ENCODE measurements at places on chromosomes 16 and 17.

DNA sequence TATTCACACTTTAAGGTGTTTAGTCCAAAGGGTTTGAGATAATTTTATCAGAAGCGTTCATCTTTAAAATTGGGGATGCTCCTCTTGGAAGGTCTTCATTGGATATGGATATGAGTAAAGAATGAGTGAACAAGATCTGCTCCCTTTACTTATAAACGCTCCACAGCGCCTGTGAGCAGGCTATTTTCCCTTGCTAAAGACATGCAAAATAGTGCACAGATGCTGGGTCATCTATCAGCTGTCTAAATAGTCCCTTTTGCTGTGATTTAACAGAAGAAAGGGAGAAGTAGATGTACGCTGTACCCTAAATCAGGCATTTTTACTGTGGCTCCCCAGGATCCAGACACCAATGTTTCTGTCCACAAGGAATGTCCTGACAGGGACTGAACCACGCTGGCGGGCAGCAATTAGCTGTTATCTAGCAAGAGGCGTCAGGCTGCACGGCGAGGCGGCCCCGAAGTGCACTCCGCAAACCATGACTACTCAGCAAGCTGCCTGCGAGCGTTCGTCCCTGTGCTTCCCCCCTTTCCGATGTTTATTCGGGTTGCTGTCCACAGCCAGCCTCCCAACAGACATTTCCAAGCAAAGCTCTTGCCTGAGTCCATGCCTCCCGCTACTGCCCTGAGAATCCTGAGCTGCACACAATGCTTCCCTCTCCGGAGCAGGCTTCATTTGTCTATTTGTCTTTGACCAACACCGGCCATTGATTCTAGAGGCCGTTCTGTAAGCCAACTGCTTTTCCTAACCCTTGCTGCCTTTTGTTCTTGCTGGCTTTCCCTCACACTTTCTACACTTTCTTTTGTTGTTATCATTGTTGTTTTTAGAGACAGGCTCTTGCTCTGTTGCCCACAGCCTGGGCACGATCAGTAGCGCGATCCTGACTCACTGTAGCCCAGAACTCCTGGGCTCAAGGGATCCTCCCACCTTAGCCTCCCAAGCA lies 55.7 kb upstream of the CNEP1R1 start:
- DNase-seq = no peak

DNA sequence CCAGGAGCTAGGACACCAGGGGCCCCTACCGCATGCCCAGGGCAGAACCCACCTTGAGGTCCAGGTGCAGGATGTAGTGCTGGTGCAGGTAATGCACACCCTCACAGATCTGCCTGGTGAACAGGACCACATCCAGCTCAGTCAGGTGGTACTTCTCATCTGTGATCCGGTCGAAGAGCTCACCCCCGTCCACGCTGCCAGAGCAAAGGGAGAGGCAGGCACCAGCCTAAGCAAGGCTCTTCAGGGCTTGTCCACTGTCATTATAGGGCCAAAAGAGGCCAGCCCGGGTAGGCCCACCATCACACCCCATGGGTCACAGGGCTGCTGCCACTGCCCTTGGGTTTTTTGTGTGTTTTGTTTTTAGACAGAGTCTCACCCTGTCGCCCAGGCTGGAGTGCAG lies 21.0 kb downstream of the MYLK3 start:
- DNase-seq = no peak

DNA sequence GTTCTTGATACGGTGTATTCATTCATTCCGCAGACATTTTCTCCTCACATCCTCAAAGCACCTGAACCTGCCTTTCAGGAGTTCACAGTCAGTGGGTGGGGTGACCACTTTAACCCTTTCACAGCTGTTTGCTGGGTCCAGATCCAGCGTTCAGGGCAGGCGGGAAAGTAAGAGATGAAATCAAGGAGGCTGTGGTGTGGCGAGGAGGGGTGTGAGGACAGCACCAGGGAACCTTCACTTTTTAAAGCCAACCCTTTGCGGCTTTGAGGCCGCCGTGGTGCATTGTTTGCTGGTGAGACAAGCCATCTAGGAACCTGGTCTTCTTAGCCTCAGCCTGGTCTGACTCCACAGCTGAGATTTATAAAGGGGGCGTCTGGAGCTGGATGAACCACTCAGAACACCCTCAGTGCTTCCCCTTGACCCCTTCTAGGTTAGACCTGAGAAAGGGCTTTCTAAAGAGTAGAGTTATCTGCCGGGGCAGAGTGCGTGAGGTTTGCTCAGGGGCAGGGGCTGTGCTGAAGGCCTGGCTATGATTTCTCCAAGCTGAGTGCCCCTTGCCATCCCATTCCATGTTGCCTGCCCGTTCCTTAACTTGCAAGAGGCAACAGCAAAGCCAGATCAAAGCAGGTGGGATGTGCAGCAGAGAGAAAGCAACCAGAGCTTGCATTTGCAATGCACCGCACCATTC lies 933 bp downstream of the CCR7 start:
- DNase-seq = no peak

DNA sequence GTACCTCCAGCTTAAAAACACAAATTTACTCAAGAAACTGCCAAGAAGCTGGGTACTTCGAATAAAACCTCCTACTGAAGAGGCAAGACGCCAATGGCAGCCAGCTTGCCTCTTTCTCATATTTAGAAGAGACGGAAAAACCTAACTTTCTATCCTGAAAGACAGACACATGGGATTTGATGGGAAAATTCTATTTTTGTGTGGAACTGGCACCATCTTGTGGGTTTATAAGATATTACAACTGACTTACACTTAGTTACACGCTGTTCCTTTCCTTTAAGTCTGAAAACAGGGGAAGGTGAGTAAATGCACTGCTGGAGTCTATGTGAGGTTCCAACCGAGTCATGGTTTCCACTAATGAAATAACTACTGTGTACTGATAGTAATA lies 10.3 kb downstream of the ZNF18 start:
- DNase-seq = no peak

- no peak for DNase-seq
Measured at GRCh38 chr16:70746708-70747424, 54.1 kb downstream of the VAC14 start.

DNA sequence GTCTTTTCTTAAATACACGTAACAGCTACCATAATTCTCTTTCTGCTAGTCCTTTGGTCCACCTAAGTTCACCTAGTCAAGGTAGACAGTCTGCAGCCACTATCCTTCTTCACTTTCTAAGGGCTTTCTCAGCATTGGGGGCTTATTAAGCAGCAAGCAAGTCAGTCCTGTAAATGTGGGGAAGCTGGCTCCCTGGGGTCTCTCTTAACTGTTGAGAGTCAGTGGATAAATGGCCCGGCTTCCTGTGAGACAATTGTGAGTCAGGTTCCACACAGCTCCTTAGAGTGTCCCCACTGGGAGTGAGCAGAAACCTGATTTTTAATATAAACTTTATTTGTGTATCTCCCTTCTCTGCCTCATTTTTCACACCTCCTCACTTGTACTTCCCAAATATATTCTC lies 132.1 kb downstream of the CDH13 start:
- no peak for DNase-seq

DNA sequence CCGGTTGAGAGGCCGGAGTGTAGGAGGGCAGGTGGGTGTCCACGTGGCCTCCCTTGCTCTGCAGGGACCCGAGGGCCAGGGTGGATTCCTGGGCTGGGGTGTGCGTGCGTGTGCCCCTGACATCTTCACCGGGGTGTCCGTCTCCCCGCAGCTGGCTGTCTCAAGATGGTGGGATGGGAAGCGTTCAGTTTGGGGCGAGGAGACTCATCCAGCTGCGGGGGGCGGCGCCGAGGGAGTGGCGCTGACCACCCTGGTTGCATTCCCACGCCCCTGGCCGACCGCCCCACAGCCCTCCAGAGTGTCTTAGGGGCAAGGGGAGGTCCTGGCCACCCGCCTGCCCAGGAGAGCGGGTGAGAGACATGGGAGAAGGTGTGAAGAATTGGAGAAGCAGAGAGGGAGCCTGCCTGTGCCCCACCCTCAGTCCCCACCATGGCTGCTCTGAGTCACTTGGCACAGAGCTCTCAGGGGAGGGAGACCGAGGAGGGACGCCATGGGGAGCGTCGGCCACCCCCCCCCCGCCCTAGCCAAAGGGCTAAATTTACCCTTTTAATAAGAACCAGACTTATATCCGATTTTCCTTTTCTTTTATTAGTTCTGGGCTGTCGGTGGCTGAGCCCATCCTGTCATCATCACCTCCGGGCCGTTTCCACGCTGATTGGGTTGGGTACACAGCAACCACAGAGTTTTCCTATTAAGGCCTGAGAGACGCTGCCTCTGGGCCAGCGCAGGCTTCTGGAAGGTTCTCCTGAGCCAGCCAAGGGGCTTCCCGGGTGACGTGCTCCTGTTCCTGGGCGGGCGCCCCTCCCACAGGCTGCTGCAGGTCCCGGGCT lies 22.0 kb downstream of the BAHCC1 start:
- DNase-seq = no peak

DNA sequence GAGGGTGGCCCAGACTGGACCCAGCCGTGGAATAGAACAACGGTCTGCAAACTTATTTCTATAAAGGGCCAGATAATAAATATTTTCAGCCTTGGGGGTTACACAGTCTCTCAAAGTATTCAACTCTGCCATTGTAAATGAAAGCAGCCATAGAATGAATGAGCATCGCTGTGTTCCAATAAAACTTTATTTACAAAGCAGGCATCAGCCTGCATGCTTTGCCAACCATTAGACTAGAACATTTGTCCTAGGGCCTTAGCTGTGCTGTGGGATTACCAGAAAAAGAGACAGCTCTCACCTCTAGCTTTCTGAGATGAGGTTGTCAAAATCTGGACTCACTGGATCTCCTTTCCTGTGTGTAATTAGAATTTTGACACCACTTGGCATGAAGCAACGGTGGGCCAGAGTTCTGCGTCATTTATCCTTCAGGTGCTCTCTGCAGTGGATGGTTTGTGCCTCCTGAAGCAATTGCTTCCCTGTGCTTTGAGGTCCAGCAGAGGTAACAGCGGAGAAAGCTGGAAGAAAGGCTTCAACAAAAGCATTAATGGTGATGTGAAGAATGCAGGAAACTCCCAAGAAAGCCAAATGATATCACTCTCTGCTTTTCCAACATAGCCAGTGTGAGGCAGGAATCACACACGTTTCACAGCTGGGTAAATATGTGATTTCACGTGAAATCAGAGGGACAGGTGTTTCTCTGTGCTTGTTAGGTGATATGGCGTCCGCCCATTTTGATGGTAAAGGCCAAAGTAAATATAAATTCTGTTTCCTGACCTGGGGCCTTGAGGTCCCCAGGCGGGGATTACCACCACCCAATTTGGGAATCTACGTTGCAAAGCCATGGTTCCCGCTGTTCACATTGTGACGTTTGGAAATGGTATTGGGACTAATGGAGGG lies 148.4 kb downstream of the PITPNC1 start:
- DNase-seq = no peak

GRCh38 chr16:743794-744500 lies 3.1 kb upstream of the CIAO3 start:
- DNase-seq = no peak

- DNase-seq = no peak
Measured at GRCh38 chr17:63840591-63841349, 1.7 kb downstream of the SMARCD2 start.

DNA sequence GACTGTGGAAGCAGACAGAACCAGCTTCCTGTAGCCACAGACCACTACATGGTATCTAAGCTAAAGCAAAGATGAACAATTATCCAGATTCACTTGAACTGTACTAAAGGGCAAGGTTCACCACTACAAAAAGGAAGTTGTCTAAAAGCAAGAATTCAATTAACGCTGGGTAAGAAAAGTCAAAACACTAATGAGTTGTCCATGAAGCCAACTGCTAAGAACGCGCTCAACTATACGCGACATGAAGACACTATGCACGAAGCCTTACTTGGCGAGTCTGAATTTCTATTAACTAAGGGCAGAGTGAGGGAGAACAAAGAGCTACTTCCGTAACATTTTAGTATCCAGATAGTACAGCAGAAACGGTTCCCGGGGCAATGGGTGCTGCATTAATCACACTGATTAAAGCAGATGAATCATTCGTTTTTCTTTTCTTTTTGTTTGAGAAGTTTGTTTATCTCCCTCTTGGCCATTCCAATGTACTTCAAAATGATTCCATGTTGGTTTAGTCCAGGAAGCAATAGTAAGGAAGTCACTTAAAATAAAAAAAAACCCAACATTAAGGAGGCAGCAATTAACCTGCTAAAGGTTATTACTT lies 2.8 kb upstream of the RPS15A start:
- DNase-seq = no peak

DNA sequence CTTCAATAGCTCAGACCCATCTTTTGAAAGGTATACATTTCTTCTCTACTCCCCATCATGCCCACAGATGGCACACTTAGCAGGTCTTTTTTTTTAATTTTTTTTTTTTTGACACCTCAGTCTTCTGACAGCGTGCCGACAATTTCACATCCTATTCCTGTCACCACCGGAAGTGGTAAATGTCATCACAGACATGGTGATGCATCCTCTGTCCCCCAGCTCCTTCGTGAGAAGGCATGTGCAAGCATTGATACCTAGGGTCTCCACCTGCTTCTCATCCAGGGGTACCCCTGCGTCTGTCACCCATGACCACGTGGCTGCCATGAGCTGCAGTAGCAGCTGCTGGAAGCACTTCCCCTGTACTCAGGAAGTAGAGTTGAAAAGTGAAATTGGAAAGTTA lies 35.6 kb downstream of the ELAC2 start:
- no peak for DNase-seq

GRCh38 chr16:53121661-53122060 lies 66.9 kb downstream of the CHD9 start:
- no peak for DNase-seq
